Activated CD4-positive, alpha-beta T cell treated with anti-CD3 and anti-CD28 coated beads, Interleukin-2, amount 50 U/mL, for 24 hours (primary cell): ENCODE measurements at places on chromosomes 2 and 18.

DNA sequence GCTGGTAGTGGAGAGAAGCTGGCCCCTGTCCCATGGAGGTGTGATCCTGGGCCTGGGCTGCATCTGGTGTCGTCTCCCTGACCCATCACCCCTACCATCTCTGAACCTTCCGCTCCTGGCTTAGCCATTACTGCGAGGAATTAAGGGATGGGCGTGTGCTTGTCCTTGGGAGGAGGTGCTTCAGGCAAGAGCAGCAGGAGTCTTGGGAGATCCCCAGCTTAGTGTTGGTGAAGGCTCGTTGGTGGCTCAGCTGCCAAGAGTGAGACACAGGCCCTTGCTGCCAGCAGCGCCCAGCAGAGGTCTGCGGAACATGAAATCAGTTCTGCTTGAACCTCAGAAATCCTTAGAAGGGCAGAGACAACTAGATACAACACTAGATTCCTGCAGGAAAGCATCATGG, 59.9 kb upstream of the TGFA start:
- no peak for DNase-seq

DNA sequence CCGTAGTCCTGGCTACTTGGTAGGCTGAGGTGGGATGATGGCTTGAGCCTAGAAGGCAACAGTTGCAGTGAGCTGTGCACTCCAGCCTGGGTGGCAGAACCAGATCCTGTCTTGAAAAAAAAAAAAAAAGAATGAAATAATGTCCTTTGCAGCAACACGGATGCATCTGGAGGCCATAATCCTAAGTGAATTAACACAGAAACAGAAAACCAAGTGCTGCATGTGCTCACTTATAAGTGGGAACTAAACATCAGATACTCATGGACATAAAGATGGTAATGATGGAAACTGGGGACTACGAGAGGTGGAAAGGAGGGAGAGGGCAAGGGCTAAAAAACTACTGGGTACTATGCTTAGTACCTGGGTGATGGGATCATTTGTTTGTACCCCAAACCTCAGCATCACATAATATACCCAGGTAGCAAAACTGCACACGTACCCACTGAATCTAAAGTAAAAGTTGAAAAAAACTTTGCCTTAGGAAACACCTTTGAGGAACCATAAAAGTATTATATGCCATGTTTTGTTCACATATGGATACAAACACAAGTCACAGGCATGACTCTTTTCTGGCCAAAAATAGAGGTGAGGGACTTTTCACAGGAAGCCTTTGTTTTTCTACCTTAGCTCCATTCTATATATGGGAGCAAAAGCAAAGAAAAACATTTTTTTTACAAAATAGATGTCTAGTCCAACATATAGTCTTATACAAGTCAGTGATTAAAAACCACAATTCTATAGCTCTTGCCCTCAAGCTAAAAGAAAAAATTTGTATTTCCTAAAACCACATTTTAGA, 36.6 kb downstream of the GPR155 start:
- no peak for DNase-seq

DNA sequence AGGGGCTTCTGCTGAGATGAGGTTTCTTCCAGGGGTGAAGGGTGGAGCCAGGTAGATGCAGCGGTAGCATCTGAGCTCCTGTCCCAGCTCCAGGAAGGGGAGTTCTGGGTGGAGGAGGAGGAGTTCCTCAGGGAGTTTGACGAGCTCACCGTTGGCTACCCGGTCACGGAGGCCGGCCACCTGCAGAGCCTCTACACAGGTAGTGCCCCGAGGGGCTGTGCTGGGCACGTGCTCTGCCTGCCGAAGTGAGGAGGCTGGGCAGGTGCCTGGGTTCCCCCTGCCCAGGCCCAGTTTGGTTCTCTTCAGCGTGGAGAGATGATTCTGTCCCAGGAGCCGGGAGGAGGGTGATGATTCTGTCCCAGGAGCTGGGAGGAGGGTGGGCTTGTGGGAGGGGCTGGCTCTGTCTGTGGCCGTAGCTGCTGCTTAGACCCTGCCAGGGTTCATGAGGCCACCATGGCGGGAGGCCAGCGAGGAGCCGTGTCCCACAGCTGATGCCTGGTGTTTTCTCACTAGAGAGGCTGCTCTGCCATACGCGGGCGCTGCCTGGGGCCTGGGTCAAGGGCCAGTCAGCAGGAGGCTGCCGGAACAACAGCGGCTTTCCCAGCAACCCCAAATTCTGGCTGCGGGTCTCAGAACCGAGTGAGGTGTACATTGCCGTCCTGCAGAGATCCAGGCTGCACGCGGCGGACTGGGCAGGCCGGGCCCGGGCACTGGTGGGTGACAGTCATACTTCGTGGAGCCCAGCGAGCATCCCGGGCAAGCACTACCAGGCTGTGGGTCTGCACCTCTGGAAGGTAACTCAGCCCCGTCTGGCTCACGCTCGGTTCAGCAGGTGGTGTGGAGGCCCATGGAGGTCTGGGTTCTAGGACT, 8.2 kb downstream of the CAPN10 start:
- DNase-seq: no peak

GRCh38 chr18:69401226-69401971, 711 bp downstream of the DOK6 start:
- DNase-seq: no peak

- no peak for DNase-seq
Measured at GRCh38 chr2:191927991-191928390, 81.1 kb upstream of the CAVIN2 start.

DNA sequence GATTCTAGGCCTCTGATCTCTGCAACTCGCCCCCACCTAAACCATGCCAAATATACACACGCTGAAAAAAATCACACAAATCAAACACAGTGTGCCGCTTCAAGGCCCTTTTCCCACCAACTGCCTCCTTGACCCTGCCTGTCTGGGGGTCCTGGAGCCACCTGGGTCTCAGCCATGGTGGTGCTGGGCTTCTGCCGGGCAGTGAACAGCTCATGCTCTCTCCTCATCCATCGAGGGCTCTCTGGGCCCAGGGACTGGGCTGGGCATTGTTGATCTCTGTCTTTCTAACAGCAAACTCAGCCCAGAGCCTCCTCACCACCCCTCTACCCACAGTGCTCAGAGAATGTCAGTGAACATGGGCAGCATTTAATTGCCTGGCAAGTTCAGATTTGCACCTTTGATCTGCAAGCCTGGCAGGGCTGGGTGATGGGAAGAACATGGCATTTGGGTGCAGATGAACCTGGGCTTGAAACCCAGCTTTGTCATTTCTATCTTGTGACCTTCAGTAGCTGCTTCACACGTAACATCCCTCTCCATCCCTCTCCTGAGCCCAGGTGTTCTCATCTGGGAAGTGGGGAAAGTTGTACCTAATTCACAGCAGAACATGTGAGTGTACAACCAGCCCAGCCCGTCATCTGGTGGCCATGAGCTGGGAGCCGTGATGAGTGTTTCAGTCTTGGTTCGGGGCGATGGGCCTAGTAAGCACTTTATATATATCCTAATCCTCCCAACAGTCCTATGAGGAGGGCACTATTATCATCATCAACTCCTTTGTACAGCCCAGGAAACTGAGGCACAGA, 46.1 kb downstream of the SDC1 start:
- no peak for DNase-seq

GRCh38 chr2:205681401-205682238, 681 bp upstream of the NRP2 start:
- DNase-seq: no peak

- DNase-seq: no peak
Measured at GRCh38 chr2:23312996-23313606, 71.9 kb upstream of the KLHL29 start.

DNA sequence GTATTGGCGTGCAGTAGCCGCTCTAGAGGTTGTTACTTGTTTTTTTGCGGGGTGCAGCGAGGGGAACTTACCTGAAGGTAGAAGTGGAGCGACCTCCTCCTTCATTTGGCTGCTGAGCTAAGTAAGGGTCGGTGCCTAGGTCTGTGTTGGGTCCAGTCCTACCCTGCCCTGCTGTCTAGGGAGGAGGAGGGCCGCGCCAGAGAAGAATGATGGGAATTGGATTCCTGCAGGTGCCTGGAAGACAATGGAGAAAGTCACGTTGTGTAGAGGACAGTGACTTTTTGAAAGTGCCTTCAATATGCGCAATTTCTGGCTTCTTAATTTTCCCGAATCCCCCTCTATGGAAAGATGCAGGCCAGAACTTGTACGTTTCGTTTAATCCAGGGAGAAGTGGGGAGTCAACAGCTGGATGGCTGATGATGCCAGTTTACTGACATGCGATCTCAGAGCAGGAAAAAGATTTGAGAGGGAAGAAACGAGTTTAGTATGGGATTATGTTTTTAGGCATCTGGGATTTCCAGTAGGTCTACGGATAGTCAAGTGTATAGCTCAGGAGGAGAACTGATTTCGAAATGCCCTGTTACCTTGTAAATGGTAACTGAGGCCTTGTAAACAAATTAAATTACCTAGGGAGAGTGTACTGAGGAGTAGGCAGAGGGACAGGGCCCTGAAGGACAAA, 653 bp downstream of the MRPS9 start:
- DNase-seq: no peak

DNA sequence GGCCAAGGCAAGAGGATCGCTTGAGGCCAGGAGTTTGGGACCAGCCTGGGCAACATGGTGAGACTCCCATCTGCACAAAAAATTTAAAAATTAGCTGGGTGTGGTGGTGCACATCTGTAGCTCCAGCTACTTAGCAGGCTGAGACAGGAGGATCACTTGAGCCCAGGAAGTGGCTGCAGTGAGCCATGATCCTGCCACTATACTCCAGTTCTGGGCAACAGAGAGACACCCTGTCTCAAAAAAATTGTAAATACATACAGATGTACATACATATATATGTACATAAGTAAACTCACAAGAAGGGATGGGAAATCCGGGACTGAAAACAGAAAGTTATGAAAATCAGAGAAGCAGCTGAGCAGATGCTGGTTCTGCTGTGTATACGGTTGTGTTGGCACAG, 29.6 kb upstream of the TAF4B start:
- no peak for DNase-seq

DNA sequence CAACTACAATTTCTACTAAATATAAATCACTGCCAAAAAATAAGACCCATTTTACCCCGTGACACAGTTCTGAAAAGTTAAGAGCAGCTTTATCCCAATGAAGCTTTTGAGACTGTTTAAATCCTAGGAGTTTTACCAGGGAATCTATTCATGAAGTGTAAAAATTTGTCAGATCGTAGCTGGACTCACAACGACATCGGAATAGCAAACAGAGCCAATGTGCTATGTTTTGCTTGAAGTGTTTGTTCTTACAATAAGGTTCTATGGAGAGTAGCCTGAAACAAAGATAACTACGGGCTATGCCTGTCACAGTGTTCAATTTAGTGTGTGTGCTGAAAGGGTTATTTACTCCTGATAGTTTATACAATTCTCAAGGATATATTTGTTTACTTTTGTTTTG, 78.5 kb upstream of the L3MBTL4 start:
- no peak for DNase-seq

DNA sequence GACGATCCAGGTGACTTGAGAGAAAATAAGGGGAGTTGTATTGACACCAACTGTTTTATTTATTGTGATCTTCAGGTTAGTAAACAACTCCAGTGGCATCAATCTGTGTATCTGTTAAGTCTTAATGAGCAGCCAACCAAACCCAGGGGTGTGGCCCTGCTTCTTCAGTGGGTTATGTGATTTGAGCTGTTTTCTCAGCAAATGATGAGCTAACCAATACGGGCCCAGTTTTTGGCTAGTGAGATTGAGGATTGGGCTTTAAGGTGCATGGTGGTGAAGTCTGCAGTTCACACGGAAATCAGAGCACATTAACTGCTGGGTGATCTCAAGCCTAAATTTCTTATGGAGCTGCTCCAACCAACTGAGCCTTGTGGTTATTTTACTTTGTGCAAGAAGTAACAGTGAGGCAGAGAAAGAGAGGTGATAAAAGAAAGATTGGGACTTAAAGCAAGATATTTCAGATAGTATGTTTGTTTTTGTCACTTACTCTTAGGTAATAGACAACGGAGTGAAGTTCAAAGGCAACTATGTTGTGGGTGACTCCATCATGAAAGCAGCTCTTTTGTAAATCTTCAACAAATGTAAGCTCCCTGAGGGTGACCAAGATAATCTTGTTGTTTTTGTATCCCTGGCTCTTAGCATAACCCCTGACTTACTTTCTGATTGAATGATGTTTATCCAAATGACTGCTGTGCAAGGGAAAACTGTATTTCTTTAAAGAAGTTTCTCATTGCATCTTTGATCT, 2.4 kb downstream of the MTCL1 start:
- DNase-seq: no peak

- DNase-seq: no peak
Measured at GRCh38 chr2:208033701-208034502, 8.6 kb upstream of the PLEKHM3 start.

- no peak for DNase-seq
Measured at GRCh38 chr2:132692816-132693215, 22.8 kb upstream of the LYPD1 start.

- no peak for DNase-seq
Measured at GRCh38 chr2:191434072-191434471, 188.9 kb downstream of the MYO1B start.

GRCh38 chr2:7450188-7450832, 533.1 kb downstream of the RNF144A start:
- no peak for DNase-seq

GRCh38 chr18:58639751-58640427, 11.0 kb upstream of the ALPK2 start:
- no peak for DNase-seq

- no peak for DNase-seq
Measured at GRCh38 chr18:76847916-76848315, 25.6 kb downstream of the ZNF236 start.

DNA sequence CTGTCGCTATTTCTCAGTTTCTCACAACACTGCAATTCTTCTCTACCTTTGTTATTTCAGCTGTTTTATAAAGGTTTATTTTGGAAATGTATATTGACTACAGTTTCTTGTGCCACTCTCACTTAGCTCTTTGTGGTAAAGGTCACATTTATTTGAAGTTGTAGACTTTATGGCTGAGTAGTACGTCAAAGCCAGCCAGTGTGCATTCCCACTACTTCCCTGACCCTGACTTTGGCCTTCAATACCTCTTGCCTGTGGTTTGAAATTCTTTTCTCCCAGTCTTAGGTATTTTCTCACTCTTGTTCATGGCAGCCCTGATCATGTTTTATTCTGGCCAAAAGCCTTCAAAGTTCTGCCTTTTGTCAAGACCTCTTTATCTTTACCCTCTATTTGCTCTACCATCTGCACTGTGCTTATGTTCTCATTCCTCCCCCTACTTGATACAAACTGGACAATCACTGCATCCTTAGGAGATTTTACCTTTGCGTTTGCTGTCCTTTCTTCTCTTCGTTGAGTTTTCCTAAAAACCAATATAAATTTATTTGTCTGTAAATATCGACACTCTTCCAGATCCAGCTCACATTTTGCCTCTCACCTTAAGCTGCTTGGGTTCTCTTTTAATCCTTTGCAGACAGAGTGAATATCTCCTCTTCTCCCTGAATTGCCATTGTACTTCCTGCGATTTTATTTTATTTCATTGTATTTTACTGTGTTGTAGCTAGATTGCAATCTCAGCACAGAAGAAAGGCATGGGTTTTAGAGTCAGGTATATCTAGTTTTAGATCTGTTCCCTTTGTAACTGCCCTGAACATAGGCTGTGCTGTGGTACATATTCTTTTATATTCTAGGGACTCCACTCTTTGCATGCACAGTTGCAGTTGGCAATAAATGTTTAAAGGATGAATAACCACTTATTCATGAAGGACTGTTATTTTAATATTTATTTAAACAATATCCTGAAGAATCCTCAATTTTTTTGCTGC, 31.2 kb downstream of the GULP1 start:
- no peak for DNase-seq
